Neural crest cell (in vitro differentiated cells): ENCODE measurements at places on chromosomes 6 and 20. TPM values are rescaled to one million over a fixed set of nuclear protein-coding genes. Genes with fewer than 3 reads are reported as not detected.
A peak's percentile ranks its signal among the peaks of the same experiment; 100 is the strongest.

DNA sequence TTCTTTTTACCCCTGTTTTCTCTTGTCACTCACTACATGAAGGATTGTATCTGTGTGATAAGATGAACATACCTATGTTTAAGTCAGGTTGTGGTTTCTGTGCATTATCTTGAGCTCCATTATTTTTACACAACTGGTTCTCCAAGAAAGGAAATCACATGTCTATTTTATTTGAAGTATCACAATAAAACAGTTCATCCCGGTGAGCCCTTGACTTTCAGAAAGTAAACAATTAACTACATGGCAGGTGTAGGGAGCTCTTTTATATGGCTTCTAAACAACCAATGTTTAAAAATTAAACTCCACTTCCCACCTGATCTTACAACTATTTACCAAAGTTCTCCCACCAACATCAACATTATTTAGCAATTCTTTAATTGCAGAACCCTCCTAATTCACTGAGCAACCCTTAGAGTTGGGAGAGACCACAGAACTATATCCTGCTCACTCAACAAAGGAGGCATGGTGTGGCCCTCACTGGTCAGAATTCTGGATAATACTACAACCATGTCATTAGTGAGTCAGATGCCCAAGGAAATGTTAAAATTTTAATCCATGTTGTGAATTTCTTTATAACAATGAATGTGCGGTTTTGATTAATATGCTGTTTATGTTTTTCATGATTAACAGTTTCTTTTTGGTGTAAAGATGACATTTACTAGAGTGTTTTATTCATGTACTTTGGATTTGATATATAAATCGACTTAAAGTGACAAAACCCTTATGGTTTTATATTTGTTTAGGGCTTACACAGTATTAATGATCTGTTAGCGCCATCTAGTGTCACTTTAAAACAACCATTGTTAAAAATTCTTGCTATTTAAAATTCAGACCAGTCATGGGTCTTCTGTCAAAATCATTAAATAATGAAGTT is 50.0 kb upstream of the SCGN start:
- no peak for DNase-seq

DNA sequence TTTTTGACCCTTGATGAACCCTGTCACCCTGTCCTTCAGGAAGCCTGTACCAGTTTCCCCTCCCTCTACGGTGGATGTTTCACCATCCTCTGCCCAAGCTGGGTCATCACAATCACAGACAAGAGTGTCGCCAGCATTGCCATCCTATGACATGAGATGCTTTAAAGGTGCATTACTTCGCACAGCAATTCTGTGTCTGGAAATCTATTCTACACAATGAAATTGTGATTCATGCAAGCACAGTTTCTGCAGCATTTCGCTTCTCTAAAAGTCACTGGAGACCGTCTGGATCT is 2.5 kb upstream of the ULBP2 start:
- DNase-seq, result no peak

- DNase-seq, result no peak
Measured at GRCh38 chr20:17752459-17752858, 52.7 kb downstream of the BANF2 start.

- no peak for DNase-seq
Measured at GRCh38 chr6:168528474-168529095, 87.6 kb downstream of the SMOC2 start.

GRCh38 chr6:136783495-136784270 is 8.6 kb downstream of the MAP3K5 start:
- DNase-seq, result no peak

GRCh38 chr6:5998711-5999687 is 7.7 kb downstream of the NRN1 start:
- peak; percentile 24 for DNase-seq

MYB gene
- total RNA-seq, result 6.8 and 8.1 TPM in 2 replicates

KCNK15 gene
- total RNA-seq, result not detected in 2 replicates

BTN3A1 gene
- total RNA-seq, result 12.7 and 13.8 TPM in 2 replicates
